ENCODE measurements at places on chromosomes 6 and 20.
A peak's percentile ranks its signal among the peaks of the same experiment; 100 is the strongest.

GRCh38 chr20:37346236-37346534, 245 bp downstream of the SRC start:
- no peak for DNase-seq

- peak; percentile 50 for DNase-seq
Observed at GRCh38 chr20:4813076-4813862, 91.6 kb downstream of the PRND start.

GRCh38 chr6:42996513-42996912, 12.1 kb downstream of the PPP2R5D start:
- no peak for DNase-seq

DNA sequence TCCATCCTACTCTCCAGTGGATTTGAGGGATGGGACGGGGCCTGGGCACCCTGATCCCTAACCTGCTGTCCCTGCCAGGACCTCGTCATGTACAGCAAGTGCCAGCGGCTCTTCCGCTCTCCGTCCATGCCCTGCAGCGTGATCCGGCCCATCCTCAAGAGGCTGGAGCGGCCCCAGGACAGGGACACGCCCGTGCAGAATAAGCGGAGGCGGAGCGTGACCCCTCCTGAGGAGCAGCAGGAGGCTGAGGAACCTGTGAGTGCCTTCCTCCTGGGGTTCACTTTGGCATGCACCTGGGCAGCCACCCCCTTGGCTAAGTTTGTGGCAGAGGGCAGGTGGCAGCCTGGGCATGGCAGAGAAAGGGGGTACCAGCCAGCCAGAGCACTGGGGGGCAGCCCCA, 5.7 kb downstream of the CDC25B start:
- DNase-seq: no peak

DNA sequence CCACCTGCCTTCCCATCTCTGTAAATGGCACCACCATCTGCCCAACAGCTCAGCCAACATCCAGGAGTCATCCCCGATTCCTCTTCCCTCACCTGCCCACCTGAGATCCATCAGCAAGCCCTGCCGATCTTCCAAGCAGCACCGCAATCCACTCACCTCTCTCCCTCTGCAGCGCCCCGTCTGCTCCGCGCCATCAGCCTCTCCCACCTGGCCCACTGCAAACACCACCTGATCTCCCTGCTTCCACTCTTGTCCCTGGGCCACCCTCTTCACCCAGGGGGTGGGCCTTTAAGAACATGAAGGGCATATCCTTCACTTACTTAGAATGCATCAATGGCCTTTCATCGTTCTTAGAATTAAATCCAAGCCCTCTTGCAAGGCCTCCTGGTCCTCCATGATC, 457.3 kb upstream of the SULF2 start:
- DNase-seq: no peak

- no peak for DNase-seq
Observed at GRCh38 chr6:7777074-7777473, 51.2 kb downstream of the BMP6 start.

DNA sequence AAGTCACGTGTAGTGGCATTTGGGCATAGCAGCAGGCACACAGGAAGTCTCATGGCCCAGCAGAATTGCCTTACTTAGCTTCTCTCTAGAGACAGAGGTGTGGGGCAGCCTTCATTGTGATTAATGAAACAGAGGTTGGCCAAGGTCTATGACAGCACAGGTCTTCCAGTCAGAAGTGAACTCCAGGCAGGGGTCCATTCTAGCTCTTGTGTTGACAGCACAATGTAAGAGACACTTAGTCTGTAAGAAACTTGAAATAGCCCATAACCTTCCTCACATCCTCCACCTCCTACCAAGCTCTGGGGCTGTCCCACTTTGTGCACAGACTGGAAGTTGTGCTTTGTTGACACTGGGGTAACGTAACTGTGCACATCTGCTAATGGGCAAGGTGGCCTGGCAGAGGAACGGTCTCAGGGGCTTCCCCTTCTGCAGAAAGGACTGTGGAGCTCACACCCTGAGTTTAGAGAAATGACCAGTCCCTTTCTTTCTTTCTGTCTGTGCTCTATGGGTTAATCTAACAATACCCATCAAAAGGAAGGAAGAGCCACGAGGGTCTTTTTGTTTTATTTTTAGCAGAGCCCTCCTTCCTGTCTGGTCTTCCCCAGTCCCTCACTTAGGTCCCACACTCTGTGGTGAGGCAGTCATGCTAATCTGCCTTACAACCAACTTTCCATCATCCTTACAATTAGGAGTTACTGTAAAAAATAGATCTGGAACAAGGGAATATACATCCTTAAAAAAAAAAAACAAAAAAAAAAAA, 35.6 kb upstream of the TAGAP start:
- DNase-seq: no peak

DNA sequence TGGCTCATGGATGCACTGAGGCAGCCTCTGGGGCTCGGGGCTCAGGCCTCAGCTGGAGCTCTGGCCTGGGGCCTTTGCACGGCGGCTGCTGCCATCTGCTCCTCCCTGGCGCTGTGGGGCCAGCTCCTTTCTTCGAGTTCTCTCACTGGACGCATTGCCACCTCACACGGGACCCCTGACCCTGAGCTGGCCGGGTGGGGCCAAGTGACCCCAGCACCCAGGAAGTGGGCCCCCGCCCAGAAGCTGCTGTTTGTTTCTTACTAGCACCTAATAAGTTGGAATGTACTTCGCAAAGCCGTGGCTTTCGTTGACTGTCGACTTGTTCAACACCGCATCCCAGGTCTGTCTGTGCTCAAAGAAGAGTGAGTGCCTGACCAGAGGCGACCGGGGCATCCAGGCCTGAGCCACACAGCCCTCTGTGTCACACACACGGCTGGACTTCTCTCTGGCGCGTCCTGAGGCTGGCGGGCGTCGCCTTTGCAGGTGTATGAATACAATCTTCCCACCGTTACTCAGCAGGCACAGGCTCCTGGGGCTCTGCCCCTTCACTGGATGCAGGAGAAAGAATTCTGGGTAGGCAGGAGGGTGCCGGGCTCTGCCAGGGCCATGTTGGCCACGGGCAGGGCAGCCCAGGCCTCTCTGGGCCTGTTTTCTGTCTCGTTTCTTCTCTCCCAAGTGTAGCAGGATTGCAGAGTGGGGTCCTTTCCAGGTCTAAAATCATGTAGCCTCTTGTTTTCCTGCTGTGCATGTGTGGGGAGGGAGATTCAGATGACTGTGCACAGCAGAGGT, 112.9 kb downstream of the DLL1 start:
- DNase-seq: no peak

- DNase-seq: no peak
Observed at GRCh38 chr20:23536328-23536974, 31.8 kb downstream of the CST9L start.

GRCh38 chr6:156999762-157000161, 222.6 kb downstream of the ARID1B start:
- DNase-seq: no peak

DNA sequence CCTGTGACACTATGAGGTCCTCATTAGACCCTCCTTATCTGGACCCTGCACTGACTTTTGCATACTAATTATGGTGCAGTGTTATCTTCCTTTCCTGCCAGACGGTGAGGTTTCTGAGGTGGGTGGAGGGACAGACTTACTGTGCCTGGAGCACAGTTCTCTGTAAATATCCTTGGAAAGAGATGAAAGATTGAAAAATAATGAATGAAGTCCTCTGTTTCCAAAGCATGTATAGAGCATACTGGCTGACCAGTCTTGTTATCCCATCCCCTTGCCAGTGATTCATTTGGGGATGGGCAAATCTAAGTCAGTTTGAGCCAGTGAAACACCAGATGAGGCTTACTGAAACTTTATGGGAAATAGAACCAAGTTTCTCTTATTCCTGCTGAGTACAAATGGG, 152.6 kb upstream of the HDDC2 start:
- DNase-seq: no peak

DNA sequence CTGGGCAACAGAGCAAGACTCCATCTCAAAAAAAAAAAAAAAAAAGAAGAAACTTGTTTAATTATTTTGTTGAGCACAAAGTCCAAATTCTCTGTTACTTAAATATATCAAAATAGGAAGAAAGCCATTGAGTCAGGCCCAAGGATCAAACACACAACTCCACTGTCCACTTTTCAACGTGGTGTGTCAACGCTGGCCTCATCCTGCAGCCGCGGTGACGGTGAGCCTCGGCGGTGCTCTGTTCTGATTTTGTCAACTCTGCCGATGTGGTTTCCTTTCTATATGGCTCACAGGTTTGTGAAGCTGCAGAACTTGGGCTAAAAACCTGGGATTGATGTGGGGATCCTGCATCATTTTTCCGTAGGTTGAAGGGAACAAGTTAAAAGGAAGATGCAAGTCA, 3.2 kb upstream of the SMOC2 start:
- DNase-seq: no peak

GRCh38 chr20:53668992-53669391, 75.4 kb upstream of the ZNF217 start:
- DNase-seq: no peak

DNA sequence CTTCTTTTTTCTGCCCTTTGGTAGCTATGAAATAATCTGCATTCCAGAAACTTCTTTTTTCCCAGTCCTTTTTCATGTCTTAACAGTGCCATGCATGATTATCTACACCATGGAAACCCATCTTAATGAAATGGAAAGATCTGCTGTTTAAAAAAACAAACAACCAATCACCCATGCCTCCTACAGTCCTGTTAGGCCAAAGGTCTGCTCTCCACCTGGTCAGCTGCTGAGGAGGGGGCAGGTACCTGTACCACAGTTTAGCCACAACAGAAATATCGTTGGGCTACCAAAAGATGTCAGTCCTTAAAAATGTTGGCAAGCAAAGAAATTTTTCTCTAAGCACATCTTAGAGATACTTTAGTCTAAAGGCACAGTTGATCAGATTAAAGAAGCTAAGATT, 112.6 kb downstream of the SLC16A10 start:
- DNase-seq: no peak

DNA sequence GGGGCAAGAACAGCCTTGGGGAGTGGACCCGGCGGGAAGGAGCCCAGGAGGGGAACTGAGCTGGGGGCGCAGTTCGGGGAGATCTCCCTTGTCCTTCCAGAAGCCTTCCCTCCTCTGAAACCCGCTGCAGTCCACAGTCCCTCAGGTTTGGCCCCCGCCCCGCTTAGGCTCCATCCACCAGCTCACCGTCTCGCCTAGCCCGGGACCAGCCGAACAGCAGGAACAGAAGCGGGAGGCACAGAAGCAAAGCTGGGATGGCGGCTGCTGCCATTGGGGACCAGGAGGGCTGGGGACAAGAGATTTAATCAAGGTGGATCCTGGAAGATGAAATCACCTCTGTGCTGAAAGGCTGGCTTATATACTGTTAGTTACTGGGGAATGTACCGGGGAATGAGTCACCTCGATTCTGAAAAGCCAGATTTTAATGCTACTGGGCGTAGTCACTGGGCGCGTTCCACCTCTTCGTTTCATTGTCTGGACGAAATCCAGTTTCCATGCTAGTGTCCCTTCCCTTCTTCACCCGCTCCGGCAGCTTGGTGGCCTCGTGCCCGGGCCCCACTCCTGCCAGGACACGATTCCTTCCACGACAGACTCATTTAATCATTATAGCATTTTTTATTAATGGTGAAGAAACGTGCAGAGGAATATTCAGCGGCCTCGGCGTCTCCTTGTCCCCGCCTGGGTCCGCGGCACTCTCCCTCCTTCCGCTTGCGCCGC, at the start of gene RAET1L:
Gene RAET1L, minus strand, starts transcription at position 332 of the 717 bp plus-strand sequence. Its CDS starts 61 bp downstream, at position 271.
- DNase-seq: no peak

GRCh38 chr6:144219056-144219685, 66.0 kb upstream of the UTRN start:
- DNase-seq: no peak

DNA sequence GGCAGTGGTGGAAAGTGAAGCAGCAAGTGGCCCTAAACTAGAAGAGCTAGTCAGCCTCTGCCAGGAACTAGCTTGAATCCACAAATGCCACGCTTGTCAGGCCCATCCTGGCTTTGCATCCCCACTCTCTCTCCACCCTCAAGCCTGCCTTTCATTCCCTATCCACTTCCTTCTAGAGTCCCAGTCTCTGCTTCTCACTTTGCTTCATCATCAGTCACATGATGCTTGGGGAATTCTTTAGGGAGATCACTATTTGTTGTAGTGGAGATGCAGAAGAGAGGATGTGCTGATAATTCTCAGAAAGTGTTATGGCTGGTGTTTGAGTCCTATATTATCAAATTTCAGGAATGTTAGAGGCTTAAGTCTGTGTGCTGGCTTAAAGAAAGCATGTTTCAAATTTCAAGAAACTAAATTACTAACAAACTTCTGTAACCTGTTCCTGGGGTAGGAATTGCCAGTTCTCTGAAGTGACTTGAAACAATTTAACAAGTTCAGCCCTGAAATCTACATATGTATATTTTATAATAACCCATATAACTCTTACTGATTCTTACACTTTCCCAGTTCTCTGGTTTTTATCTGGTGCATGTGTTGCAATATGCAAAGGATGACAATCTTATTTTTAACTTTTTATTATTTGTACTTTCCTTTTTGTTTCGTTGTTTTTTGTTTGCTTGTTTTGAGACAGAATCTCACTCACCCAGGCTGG, 7.5 kb downstream of the TRIM39 start:
- DNase-seq: no peak

DNA sequence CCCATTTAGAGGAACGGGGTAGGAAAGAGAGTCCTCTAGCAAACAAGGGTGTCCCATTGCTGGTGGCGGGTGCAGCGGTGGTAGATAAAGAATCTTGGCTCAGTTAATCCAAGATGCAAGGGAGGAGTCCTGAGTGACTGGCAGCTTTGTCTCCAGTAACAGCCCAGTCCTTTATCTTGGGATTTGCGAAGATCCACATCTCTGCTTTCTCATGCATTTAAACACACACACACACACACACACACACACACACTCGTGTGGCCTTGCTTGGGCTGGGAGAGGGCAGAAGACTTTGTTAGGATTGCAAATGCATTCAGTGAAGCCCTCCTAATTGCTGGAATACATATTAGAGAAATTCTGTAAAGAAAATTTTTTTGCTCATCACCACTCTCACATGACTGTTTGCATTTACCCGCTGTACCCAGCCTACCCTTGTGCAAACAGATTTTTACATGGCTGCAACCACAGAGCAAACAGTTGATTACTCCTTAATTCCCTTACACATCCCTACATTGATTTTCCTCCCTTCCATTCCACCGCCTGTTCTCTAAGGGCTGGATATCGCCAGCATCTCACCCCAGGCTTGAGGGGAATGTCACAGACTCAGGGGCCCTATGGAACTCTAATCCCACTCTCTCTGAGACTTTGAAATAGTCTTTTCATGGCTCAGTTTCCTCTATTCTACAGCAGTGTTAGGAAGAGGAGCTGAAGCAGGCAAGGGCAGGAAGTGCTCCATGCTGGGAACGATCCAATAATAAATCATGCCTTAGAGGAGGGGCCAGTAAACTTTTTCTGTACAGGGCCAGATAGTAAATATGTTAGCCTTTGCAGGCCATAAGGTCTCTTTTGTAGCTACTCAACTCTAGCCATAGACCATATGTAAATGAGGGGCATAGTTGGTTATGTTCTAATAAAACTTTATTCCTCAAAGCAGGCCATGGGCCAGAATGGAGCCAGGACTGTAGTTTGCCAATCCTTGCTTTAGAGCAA, 3.5 kb downstream of the C6orf132 start:
- no peak for DNase-seq

GRCh38 chr6:47413752-47414422, 63.7 kb upstream of the CD2AP start:
- no peak for DNase-seq
